Psoas muscle (tissue), 8 donors: ENCODE measurements at places on chromosomes 7 and 10. TPM values are rescaled to one million over a fixed set of nuclear protein-coding genes. Genes with fewer than 3 reads are reported as not detected.

Gene FAM20C
- total RNA-seq = 47.6 TPM

Gene TMEM176B
- 15.9 TPM for total RNA-seq

Gene STOX1
- total RNA-seq = 2.4 TPM

DNA sequence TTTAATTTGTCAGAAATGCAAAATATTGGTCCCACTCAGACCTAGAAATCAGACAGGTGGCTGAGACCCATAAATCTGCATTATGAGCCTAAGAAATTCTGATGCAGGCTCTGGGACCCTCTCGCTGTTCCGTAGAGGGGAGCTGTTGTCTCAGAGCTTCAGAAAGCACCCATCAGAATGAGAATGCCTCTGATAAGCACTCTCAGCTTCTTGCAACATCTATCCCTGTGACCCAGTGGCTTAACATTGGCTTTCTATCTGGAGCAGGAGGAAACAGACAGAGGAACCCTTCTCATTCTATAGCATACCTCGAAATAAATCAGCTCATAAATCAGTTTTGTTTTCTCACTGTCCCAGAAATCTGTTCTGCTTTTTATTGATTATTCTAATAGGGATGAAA is 184.6 kb upstream of the SP4 start:
- H3K27ac ChIP-seq = no peak overlapping the region
- H3K27me3 ChIP-seq = no peaks in the 10 kb centered on the region
- H3K36me3 ChIP-seq = no peaks in the 10 kb centered on the region
- no peak overlapping the region for H3K4me3 ChIP-seq

GRCh38 chr10:56319386-56319785 is 41.7 kb downstream of the ZWINT start:
- no peak overlapping the region for H3K27ac ChIP-seq
- H3K27me3 ChIP-seq = no peaks in the 10 kb centered on the region
- H3K4me3 ChIP-seq = no peak overlapping the region
- no peaks in the 10 kb centered on the region for H3K36me3 ChIP-seq
- H3K4me1 ChIP-seq = no peaks in the 10 kb centered on the region

DNA sequence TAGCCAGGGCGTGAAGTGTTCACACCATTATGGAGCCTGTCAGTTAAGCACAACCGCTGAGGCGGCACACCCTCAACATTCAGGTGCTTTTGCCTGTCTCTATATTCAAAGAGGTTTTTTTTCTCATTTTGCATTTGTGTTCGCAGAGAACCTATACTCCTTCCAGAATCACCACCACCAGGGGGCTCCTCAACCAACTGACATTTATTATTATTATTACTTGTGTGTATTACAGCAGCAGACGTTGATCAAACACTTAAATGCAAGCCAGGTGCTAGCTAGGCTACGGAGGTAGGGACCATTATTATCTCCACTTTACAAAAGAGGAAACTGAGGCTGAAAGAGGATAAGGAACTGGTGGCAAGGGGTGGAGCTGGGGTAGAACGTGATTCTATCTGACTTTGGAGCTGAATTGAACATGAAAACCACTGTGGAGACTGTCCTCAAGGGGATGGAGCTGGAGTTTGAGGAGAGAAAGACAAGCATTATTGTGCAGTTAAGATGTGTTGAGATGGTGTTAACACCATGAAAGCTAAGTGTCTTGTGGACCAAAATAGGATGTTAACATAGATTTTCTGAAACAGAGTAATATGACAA is 133.8 kb upstream of the PLXNA4 start:
- no peaks in the 10 kb centered on the region for H3K4me1 ChIP-seq
- H3K36me3 ChIP-seq = no peaks in the 10 kb centered on the region
- no peaks in the 10 kb centered on the region for H3K27me3 ChIP-seq
- H3K4me3 ChIP-seq = no peak overlapping the region
- H3K27ac ChIP-seq = no peak overlapping the region
- DNase-seq = no peak

GRCh38 chr10:85643845-85644525 is 722.6 kb downstream of the GRID1 start:
- H3K36me3 ChIP-seq = no peaks in the 10 kb centered on the region
- H3K27ac ChIP-seq = no peak overlapping the region
- no peaks in the 10 kb centered on the region for H3K27me3 ChIP-seq
- DNase-seq = no peak
- H3K4me1 ChIP-seq = no peaks in the 10 kb centered on the region

GRCh38 chr10:123459371-123460091 is 206.6 kb upstream of the GPR26 start:
- DNase-seq = no peak
- H3K4me1 ChIP-seq = no peaks in the 10 kb centered on the region
- no peak overlapping the region for H3K27ac ChIP-seq
- H3K36me3 ChIP-seq = no peaks in the 10 kb centered on the region
- peaks cover 1% of the 10 kb centered on the region for H3K27me3 ChIP-seq

GRCh38 chr10:101525848-101526247 is 62.2 kb downstream of the POLL start:
- no peaks in the 10 kb centered on the region for H3K27me3 ChIP-seq
- peaks cover 6% of the 10 kb centered on the region for H3K36me3 ChIP-seq
- no peak overlapping the region for H3K4me3 ChIP-seq
- H3K27ac ChIP-seq = no peak overlapping the region
- H3K4me1 ChIP-seq = peaks cover 8% of the 10 kb centered on the region
- no peak for DNase-seq

- H3K27me3 ChIP-seq = no peaks in the 10 kb centered on the region
- H3K4me1 ChIP-seq = peaks cover 20% of the 10 kb centered on the region
- H3K36me3 ChIP-seq = no peaks in the 10 kb centered on the region
- H3K27ac ChIP-seq = peak overlapping the region; percentile 4
- H3K4me3 ChIP-seq = no peak overlapping the region
- DNase-seq = no peak
These were observed 148.7 kb upstream of the RSU1 start for GRCh38 chr10:16965740-16966447.
